ENCODE measurements at places on chromosomes 2 and 18.

DNA sequence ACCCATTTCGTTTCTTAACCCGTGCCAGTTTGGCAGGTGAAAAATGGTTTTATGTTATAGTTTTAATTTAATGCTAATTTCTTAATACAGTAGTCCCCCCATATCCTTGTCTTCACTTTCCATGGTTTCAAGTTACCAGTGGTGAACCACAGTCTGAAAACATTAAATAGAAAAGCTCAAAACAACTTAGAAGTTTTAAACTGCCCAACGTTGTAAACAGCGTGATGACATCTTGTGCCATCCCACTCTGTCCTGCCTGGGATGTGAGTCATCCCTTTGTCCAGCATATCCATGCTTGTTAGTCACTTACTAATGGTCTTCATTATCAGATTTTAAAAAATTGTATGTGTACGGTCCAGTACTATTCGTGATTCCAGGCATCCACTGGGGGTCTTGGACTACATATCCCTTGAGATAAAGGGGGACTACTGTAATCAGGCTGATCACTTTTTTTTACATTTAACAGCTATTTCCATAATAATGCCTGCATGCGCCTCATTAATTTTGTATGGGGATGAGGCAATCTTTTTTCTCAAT, 31.9 kb downstream of the SLC66A3 start:
- DNase-seq = peak; percentile 72

GRCh38 chr2:40032650-40033319, 253.7 kb upstream of the THUMPD2 start:
- peak; percentile 81 for DNase-seq

- DNase-seq = no peak
Observed at GRCh38 chr2:33190393-33190937, 243.7 kb downstream of the LTBP1 start.

DNA sequence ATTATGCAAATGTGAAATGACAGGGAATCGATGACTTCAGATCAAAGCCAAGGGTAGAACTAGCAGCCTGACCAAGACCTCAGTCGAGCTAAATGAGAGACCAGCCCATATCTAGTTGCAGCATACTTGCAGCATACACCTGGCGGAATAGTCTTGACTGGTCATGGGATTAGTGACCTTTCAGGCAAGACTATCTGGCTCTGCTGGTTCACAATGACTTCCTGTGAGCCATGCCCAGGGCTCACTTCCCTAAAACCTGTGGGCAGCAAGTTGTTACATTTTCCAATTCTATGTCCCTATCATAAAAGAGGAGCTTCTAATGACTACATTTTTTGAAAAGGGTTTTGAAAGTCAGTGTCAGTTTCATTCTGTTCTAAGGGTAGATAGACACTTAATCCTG, 1624.9 kb upstream of the CELF4 start:
- peak; percentile 36 for DNase-seq

DNA sequence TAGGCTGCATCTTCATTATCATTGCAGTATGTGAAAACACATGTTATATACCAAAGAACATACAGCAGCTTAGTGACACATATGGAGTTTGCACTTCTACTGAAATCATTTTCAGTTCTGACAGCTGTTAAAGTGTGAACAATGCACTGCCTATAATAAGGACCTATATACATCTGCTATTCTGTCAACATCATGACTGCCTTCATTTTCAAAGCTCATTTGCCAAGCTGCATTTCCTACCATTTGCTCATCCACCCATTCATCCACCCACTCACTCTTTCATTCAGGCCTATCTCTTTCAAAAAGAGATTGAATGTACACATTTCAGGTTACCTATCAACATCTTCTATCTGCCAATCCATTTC, 81.7 kb upstream of the STK17B start:
- no peak for DNase-seq

GRCh38 chr2:50546790-50547189, 485.1 kb downstream of the NRXN1 start:
- DNase-seq = no peak

GRCh38 chr2:138209009-138209408, 244.7 kb downstream of the HNMT start:
- no peak for DNase-seq

DNA sequence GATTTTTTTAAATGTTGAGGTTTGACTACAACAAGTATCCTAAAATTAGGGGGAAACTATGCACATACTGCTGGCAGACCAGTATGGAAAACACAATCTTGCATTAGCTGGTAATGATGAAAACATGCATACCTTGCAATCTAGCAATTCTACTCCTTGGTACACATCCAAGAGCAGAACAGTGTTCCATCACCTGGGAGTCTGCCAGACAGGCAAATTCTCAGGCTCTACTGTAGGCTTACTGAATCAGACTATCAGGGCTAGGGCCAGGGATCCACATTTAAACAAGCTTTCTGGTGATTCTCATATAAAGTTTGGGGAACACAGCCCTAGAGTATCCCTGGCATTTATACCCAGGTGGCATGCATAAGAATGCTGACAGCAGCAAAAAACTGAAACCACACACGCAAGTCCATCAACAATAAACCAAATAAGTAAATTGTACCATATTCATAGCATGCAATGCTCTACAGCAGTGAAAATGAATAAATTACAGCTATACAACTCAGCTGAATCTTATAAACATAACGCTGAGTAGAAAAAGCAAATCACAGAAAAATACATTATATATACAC, 13.6 kb downstream of the CDH2 start:
- no peak for DNase-seq

GRCh38 chr2:52880872-52881271, 886.7 kb upstream of the CHAC2 start:
- no peak for DNase-seq

GRCh38 chr2:65367524-65367923, 64.9 kb downstream of the SPRED2 start:
- peak; percentile 91 for DNase-seq

DNA sequence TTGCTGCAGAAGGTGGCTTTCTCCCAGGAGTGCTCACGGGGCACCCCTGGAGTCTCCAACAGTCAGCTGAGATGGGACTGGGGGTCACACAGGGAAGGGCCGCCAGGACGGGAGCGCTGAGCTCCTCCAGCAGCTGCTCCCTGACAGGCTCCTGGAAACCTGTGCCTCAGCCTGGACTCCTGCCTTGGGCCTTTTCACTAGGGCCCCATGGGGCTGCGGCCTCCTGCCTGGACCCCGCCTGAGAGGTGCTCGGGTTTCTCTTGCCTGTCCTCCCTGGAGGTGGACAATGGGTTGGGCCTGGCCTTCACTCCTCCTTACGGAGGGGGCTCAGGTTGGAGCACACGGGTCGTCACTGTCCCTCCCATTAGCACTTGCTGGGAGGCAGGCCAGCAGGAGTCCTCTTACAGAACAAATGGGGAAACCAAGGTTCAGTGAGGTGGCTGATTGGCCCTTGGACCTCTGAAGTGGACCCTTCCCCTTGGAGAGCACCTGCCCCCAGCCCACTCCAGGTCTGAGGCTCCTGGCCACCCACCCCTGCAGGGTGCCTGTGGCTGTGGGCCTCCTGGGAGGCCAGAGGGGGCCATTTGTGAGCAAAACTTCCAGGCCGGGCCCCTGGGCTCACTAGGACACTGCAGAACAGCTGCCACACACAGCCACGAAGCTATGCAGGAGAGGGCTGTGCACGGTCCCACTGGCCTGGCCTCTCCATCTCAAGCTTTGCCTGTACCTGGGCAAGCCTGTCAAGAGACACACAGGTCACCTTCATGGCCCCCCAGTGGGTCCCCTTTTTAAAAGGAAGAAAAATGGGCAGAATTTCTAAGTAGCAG, 57.1 kb upstream of the ODC1 start:
- no peak for DNase-seq

DNA sequence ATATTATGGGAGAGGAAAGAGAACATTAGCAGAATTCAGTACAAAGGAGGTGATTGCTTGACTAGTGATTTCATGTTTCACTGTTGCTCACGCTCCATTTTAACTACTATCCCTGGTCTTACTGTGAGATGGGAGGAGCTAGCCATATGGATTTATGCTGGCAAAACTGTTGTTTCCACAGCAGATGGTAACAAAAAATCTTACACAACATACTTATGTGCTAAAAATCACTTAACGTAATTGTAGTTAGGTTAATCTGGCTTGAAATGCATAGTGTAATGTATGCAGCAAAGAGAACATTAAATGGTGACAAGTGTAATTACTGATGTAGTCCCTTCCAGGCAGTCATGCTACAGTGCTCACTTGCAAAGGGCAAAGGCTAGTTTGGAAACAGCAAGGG, 155.6 kb upstream of the LYPD1 start:
- DNase-seq = no peak

DNA sequence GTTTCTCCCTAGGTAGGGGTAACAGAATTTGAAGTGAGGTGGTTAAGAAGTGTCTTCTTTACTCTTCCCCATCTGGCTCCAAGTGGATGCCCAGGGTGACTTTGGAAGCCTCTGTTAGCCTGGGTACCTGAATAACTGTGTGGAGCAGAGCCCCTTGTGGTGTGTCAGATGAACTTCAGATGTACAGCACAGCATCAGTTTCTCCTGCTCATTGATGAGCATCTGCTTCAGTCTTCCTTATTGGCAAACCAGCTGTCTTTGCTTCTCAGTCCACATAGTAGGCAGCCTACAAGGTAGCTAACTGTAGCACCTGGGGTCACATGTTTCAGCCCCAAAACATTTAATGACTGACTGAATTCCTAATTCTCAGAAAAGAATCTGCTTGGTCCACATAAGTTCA, 56.2 kb upstream of the ATP8B1 start:
- DNase-seq = peak; percentile 39

GRCh38 chr2:240798327-240798905, 21.6 kb downstream of the KIF1A start:
- no peak for DNase-seq

GRCh38 chr2:127448526-127448925, 30.3 kb downstream of the PROC start:
- no peak for DNase-seq

- no peak for DNase-seq
Observed at GRCh38 chr2:217955881-217956493, 46.8 kb downstream of the TNS1 start.

All from trophoblast cell (in vitro differentiated cells and primary cell).